ENCODE measurements at places on chromosomes 4 and X.

DNA sequence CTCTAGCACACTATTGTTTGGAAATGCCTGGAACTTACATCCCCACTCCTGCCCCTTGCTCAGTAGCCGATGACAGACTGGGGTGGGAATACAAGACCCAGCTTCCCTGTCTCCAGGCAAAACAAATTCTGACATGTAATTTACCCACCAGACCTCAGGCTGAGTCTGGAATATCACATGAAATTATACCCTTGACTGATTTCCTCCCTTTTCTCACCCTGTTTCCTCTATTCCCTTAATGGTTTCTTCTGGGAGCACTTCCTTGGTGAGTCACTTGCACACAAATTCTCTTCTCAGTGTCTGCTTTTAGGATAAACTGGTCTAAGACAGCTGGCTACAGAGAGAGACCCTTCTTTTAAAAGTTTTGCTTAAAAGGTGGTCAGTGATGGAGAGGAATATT, 65.8 kb upstream of the DIPK2B start:
- DNase-seq: no peak

DNA sequence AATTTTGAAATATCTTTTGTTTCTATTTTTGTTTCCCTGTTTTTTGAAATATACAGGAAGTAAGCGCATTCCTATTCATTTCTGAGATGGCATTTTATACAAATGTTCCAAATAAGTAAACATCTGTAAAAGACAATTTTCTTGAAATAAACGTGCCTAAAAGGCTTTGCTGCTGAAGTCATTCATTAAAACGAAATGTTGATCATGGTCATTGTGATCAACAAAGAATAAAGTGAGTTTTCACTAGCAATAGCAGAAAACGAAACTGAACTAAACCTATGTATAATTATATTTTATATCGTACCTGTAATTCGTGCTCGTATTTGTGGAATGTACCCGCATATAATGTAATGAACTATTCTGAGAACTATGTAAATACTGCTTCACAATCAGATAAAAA, 221.2 kb downstream of the MGST2 start:
- DNase-seq: no peak

DNA sequence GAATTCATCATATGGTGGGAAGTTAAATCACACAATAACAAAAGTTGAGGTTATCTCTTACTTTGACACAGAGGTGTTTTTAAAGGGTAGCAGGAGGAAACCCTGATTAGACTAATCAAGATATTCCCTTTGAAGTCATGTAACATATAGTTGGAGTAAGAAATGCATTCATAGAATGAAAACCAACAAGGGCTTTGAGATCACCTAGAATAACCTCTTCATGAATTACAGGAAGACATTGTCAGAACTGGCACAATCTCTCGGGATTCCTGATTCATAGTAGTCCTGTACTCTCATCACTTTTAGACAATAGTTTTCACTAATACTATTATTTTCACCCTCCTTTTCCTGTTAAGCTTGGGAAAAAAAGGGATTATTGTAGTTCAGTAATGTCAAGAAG, 170.2 kb downstream of the PPP3CA start:
- no peak for DNase-seq

- DNase-seq: no peak
These were observed 161.1 kb downstream of the PHF8 start for GRCh38 chrX:53883196-53883595.

- no peak for DNase-seq
These were observed 32.1 kb upstream of the SLC16A2 start for GRCh38 chrX:74389016-74389722.

GRCh38 chr4:23875317-23875716, 14.5 kb downstream of the PPARGC1A start:
- DNase-seq: no peak

DNA sequence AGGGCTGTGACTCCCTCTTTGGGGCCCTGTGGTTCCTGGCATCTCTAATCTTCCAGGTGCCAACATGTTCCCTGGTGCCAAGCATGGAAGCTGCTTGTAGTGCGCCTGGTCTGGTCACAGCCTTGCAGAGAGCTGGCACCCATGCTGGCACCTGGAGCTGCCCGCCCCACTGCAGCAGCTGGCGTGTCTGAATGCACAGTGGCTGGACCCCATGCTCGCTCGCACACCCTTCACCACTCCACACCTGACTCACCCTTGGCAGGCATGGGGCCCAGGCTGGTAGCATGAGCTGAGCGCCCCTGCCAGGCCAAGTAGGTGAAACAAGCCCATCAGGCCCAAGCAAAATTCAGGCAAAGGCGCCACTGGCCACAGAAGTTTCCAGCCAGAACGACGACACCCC, 119.1 kb downstream of the DNAAF6 start:
- DNase-seq: no peak

- DNase-seq: no peak
These were observed 63.0 kb upstream of the HHIP start for GRCh38 chr4:144582975-144583374.

- no peak for DNase-seq
These were observed 119.7 kb downstream of the PCDH7 start for GRCh38 chr4:30839583-30840520.

DNA sequence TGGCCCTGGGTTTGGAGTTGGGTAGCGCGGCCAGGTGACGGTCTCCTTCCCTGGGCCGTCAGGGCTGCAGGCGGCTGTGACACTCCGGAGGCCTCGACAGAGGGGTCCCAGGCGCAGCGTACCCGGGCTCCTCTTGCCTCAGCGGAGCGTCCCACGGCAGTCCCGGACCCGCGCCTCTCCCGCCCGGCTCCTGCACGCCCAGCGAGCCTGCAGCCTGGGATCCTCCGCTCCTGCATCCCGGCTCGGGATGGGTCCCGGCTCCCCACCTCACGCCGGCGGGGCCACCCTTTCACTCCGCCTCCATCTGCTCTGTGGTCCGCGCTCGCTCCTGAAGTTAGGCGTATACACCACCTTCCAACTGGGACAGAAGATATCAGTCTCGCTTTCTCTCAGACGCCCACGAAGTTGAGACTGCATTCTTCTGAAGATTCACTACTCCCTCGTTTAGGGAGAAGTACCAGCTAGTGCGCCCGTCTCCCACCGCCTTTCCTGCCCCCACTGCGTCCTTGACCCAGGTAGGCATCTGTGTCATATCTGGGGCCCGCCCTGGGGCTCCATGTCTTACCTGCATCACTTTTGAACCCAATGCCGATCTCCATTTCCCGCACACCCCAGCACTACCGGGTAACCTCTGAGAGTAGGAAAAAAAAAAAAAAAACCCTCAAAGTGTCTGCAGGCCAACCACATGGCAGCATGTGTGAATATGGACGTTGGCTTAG, 32.3 kb upstream of the KDR start:
- DNase-seq: no peak

DNA sequence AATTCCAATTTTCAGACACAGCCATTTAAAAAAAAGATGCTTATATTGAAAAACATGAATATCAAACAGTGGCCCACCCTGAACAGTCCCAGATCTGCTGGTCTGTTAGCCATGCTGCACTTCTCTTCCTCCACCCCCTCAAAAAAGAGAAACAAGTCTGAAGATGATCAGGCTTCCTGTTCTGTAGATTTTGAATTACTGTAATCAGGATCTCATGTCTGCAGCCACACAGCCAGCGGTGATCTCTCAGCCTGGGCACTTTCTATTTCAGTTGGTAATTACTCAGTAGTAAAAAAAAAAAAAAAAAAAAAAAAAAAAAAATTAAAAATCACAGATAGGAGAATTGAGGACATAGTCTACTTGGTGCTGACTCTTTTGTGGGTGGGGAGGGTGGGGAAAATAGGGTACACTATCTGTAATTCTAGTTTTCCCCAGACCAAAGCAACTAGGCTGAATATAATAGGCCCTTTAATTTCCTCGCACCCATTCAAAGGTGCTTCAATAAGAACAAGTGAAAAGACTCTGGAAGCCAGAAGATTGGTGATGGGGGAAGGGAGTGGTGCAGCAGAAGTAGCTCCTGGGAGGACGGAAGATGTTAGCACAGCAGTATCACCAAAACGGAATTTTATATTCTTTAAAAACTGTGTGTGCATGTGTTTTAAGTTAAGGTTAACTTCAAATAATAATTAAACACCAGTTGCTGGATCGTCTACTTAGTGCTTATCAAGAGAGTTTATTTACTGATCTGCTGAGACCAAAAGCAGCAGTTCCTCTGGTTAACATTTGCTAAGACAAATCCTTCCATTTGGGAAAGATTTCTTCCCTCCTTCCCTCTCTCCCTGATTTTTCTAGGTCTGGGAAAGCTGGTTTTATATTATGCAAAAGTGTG, 47.0 kb downstream of the SPRY1 start:
- DNase-seq: peak; percentile 55
